NAMALWA (cell line): ENCODE measurements at places on chromosomes 3 and 15.

DNA sequence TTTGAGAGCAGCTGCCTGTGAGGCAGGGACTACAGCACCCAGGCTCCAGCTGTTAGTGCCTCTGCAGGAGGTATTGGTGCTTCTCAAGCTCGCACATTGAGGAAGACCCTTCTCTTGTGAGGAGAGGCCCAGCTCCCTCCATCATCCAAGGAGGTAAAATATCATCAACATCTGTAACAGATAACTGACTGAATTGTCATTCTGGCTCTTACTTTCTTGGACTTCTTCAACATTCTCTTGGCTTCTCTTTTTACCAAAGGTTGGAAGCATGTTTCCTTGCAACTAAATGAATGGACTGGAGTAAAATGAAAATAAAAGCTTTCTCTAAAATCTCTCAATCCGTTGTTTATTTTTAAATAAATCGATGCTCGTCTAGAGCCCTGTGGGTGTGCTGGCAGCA is 53.1 kb upstream of the PXYLP1 start:
- DNase-seq = no peak

DNA sequence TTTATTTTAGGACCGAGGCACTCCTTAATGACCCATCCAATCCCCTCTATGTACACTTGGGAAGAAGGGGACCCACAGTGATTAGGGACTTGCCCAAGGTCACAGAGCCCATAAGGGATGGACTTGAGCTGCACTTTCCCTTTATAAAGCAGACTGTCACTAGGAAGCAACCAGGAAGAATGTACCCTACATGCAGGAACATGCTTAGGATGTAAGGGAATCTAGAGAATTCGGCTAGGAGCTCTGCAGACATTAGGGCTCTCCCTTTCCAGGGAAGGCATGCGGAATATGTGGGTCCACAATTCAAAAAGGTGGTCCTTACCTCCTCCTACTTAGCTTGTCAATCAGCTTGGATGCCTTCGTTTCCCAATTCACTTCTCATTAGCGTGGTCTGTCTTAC is 78.7 kb downstream of the TMEM266 start:
- DNase-seq = no peak

- no peak for DNase-seq
These were observed 294.2 kb downstream of the UACA start for GRCh38 chr15:70469182-70469581.

GRCh38 chr3:66348704-66349103 is 127.9 kb downstream of the SLC25A26 start:
- no peak for DNase-seq

DNA sequence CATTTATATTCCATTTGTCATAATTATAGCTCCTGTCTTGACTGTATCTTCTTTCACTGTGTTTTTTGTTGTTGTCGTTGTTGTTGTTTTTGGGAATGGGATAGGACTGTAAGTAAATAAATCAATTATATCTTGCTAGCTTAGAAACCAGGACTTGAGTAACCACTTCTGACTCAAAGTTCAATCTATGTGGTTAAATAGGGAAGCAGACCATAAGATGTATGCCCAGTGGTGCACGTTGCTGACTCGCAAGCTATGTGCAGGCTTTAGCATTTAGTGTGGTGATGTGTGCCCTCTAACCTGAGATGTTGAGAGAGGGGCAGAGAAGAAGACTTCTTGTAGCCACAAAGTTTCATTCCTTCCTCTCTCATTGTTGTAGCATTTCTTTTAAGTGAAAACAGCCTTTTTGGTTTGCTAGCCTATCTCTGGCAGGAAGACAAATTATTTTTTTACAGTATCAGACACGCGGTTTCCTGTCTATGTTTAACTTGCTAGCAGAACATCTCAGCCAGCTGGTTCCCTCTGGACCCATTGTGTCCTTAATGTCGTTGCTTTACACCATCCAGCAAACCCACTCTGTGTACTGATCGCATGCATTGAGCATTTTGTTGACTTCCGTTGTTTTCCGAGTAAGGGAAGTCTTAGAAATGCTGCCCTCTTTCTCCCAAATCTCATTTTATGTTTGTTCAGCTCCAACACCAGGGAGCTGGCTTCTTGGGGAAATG is 52.1 kb downstream of the TGFBR2 start:
- DNase-seq = peak; percentile 48

DNA sequence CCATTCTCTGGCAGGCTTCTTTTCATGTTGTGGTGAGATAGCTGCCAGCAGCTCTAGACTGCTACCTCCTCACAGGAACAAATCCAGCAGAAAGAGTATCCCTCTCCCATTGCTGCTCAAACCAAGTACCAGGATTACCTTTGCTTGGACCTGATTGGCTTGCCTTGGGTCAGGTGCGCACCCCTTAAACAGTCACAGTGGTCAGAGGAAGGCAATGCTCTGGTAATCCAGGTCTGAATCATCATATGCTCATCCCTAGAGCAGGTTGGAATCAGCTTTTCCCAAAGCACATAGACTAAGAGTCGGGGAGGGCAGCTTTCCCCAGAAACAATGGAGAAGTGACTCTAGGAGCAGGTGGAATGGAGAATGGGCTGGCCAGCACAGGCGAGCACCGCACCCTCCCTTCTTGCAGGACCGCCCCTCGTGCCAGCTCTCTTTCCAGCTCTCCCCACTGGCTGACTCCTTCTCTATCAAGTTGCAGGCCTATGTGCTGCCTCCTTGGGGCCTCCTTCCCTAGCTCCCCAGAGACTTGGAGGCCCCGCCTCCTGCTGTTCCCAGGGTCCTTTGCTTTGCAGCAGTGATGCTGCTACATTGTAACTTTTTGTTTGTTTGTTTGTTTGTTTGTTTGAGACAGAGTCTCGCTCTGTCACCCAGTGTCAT is 29.9 kb upstream of the ADPGK start:
- DNase-seq = no peak

DNA sequence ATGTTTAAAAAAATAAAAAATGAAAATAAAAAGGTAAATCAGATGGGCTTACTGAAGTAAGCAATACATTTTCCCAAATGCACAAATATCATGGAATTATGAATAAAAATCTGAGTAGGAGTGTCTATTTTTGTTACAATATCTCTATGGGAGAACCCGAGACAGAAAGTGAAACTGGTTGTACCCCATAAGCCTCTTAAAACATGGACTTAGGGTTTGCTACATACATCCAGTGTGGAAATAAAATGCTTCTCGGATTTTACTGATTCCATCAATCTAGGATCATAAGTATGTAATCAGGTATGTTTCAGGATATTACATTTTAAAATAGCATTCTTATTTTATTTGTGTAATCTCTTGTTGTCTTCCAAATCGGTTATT is 177.8 kb upstream of the CDIN1 start:
- DNase-seq = no peak

DNA sequence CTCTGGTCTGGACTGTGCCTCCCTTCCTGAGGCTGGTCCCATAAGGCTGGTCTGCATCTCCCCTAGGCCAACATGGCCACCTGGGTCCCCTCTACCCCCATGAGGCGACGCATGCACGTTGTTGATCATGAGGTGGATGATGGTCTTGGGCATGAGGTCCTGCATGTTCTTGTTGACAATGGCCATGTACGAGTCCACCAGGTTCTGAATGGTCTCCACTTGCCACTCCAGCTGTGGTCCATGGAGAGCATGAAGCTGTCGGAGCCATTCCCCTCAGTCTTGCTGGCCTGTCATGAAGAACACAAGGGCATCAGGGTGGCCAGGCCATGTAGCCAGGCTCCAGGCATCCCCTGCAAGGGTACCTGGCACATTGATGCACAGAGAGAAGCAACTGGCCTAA is 27.1 kb upstream of the CSPG4 start:
- DNase-seq = no peak

DNA sequence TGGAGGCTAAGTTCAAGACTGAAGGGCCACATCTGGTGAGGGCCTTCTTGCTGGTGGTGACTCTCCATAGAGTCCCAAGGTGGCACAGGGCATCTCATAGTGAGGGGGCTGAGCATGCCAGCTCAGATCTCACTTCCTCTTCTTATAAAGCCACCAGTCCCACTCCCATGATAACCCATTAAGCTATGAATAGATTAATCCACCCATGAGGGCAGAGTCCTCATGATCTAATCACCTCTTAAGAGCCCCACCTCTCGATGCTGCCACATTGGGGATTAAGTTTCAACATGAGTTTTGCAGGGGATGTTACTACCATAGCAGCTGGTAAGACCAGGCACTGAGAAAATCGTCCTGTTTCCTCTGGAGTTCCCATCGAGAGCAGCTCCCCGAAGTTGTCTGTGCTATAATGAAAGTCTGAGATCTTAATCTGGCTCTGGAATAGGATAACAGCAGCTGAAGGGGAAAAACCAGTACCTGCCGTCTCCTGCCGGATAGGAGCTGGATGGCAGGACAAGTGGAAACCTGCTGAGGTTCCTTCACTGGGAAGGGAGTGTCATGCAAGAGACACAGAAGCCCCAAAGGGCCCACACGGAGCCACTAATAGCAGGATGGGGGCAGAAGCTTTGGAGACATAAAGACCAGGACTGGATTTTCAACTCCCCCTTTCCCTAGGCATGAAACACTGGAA is 79.5 kb upstream of the EPHB3 start:
- DNase-seq = no peak

GRCh38 chr3:184737641-184738505 is 26.0 kb upstream of the MAGEF1 start:
- DNase-seq = no peak

DNA sequence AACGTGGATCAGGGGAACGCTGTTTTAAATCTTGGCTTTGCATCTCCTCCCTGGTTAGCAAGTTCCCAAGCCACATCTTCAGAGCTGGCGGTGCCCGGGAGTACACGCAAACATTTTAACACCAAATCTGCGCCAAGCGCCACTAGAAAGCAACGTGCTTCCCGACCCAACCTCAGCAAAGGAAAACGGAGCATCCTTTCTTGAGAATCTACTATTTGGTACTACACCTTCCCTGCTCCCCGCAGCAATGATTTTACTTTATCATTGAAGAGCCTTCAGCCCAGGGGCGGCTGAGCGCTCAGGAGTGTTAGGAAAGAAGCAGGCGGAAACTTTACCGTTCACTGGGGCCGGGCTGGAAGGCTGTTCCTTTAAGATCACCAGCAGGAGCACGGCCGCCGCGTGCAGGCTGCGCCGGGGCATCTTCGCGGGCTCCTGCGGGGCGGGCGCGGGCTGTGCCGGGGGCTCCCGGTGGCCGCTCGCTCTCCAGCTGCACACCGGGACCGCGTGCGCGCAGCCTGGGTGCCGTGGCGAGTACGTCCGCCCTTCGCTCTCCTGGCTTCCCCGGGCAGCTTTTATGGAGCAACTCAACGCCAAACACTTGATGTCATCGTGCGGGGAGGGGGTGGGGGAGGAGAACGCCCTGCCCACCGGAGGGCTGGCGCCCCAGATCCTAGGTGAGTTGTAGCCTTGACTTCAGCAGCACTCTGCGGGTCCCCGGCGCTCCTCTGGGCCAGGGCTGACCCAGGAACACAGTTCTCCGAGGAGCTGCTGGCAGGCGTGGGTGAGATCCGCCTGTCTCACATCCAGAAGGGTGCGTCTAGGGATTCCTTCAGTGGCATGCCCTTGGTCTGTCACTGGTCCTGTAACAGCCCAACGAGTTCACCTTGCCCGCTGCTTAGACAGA is at the start of gene CA12:
TSS of gene CA12 (minus strand) at position 546 of the 904 bp plus-strand sequence. CDS start at position 420, 126 bp downstream.
- DNase-seq = no peak

GRCh38 chr3:102332934-102333333 is 101.9 kb upstream of the ZPLD1 start:
- DNase-seq = no peak

DNA sequence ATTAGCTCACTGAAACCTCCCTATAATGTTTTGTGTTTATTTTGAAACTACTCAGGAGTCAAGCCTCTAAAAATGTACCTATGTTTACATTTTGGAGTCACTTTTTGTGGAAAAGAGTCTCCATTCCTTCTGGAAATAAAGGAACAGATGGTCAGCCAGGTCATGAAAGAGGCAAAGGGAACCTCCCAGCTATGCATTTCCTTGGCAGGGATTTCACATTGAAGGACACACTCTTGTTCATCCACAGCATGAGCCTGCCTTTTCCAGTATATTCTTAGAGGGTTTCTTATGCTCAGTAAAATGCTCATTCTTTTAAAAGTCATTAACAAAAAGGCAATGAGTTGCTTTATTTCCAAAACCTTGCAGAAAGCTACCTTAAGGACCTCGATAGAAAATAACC is 20.8 kb downstream of the STAC start:
- no peak for DNase-seq

DNA sequence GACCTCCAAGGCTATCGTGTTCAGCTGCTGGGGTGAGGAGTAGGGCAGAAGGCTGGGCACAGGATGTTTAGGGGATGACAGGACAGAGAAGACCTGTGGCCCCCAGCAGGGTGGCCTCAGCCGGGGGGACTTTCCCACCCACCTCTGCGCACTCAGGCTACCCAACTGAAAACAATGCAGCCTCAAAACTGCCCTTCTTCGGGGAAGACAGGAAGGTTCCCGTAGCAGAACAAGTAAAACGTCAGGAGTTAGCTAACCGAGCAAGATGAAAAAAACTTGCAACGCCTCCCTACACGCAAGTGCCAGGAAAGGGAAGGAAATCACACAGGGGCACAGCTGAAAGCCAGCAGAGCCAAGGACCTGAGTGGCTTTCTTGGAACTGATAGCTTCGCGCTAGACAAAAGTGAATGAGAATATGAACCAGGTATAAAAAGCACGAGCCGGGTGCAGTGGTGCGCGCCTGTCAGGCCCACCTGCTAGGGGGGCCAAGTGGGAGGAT is 38.4 kb upstream of the FURIN start:
- no peak for DNase-seq

GRCh38 chr3:129399895-129400357 is 28.5 kb downstream of the EFCAB12 start:
- DNase-seq = no peak

GRCh38 chr15:43799209-43799944 is 643 bp downstream of the SERINC4 start:
- peak; percentile 59 for DNase-seq

DNA sequence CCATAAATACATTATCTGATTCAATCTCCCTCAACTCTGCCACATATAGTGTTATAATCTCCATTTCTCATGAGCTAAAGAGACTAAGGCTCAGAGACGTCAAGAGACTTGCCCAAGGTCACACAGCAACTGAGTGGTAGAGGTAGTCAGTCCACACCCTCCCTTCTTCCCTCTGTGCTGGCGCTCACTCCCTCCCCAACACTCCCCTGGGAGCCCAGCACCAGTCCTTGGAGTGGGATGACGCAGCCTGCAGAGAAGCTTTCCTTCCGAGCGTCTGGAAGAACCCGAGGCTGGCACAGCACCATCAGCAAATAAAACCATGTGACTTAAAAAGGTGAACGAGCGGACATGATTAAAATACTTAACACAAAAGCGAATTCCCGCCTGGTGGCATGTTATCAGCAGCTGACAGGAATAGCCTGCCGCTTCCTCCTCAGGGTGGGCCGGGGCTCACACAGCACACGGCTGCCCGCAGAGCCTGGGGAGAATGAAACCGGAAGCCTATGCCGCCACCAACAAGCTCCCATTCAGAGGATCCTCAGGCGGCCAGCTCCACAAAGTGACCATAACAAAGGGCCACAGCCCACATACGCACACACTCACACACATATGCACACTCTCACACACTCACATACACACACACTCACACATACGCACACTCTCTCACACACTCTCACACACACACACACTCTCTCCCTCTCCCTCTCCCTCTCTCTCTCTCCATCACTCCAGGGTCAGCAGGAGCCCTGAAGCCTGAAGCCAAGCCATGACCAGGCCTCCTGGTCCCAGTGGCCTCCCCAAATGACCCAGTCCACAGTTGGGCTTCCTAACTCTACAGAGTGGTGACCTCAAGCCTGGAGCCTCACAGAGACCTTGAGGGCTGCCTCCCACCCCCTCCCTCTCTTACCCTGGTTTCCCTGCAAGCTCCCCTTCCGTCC is 120.5 kb downstream of the XXYLT1 start:
- peak; percentile 47 for DNase-seq
